ENCODE measurements at places on chromosomes 7 and 10. TPM values are rescaled to one million over a fixed set of nuclear protein-coding genes. Genes with fewer than 3 reads are reported as not detected.

GRCh38 chr7:46741938-46742540 lies 821.0 kb upstream of the IGFBP3 start:
- DNase-seq = no peak

DNA sequence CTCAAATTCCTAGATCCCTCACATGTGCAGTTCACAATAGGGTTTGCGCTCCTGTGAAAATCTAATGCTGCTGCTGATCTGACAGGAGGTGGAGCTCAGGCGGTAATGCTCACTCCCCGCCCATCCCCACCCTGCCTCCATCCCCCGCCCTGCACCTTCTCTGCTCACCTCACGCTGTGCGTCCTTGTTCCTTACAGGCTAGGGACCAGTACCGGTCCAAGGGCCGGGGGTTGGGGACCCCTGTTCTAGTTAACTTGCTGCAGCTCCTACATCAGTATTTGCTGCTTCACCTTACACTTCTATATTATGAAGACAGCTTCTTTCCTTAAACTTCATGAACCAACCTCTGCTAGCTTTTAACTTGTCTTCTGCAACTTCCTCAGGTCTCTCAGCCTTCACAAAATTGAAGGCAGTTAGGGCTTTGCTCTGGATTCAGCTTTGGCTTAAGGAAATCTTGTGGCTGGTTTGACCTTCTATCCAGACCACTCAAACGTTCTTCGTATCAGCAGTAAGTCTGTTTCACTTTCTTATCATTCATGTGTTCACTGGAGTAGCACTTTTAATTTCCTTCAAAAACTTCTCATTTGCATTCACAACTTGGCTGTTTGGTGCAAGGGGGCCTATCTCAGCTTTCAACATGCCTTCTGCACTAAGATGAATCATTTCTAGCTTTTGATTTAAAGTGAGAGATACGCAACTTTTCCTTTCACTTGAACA lies 1.7 kb upstream of the TNKS2 start:
- DNase-seq = no peak

Gene KLF14
- total RNA-seq = not detected

Gene GSDME
- total RNA-seq = 22.2 TPM

DNA sequence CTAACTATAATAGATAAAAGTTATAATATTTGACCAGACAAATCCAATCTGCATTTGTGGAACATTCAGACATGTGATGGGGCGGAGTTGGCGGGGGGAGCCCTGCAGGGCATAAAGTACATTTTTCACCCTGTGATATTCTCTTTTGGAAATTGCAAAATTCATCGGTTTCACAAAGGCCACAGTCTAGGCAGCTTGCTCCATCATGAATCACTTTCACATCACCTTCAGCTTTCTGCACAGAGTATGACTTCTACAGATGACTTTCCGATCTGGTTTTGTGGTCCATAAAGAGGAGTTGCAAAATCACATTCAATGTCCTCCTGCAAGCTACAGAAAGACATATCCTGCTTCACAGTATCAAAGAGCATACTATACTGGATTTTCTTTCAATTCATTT lies 51.4 kb upstream of the APBB1IP start:
- DNase-seq = no peak

GRCh38 chr7:36775676-36776075 lies 51.4 kb upstream of the AOAH start:
- DNase-seq = no peak
